Thymus (tissue), 14 donors: ENCODE measurements at places on chromosomes 7 and 10.

DNA sequence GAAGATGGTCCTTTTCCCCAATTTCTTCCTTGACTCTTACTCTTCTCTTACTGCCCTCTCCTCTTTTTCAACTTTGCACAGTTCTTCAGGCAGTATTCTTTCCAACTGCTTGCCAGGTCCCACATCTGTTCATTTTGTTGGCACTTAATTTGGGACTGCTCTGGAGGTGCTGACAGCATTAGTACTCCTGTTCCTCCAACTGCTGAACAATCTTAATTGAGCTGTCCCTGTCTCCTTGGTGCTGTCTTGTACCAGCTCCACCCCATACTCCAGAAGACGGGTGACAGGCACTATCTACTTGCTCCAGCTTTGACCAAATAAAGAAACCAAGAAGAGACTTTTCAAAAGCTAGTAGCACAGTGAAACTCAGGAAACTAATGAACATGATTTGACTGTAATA, 160.0 kb downstream of the PDE1C start:
- no peak for DNase-seq

- DNase-seq, result no peak
Measured at GRCh38 chr10:61642676-61643075, 20.1 kb upstream of the CABCOCO1 start.

DNA sequence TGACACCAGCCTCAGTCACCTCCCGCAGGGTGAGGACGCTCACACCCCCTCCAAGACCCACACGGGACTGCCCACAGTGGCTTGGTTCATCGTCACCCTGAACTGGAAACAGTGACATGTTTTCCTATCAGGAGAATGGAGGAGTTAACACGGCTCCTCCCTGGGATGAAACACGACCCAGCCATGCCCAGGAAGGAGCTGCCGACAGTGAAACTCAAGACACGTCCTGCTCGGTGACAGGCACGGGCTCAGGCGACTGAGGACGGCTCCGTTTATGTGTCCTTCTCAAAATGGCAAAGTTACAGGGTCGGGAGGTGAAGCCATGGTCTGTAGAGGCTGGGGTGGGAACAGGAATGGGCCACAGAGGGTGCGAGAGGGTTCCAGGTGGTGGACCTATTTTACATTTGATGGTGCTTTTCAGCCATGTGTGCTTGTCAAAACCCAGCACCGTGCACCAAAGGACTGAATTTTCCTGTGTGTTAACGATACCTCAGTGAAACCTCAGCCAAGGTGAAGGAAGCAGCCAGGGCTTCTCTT, 272.4 kb downstream of the ADARB2 start:
- no peak for DNase-seq

GRCh38 chr7:139746652-139747051, 31.1 kb downstream of the HIPK2 start:
- DNase-seq, result no peak

GRCh38 chr10:90885176-90885575, 13.4 kb downstream of the RPP30 start:
- no peak for DNase-seq

DNA sequence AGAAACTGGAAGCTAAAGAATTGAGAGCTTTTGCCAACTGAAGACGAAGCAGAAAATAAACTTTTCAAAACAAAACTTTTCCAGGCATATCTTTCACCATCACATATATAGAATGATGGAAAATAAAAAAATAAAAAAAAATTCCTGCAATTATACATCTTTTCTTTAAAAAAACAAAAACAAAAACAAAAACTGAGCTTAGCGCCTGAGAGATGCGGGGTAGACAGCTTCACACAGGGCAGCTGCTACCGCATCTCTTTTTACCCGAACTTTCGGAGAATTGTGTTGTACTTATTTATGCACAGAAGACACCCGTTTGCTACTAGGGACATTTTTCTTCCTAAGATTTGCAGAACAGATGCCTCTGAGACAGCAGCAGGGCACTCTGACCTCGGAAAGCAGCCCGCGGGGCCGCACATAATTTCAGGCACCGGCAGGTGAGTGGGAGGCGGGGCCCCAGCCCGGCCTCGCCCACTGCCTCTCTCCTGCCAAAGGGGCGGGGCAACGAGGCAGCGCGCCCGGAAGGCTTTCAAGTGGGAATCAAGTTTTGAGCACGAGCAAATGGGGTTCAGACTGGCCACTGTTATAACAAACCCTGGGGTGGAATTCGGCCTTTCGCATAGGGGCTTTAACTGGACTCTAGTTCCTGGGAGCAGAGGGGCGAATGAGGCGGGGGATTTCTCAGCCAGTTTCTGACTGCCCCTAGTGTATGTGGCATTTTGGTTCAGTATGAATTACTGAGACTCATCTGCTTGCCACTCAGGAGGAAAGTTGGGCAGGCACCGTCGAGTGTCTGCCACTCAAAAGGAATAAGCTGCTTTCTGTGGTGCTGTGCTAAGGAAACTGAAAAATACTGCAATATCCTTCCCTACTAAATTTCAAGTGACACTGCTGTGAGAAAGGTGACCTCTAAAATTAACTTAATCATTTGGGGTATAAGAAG, 18.5 kb upstream of the FAM133B start:
- DNase-seq, result no peak

DNA sequence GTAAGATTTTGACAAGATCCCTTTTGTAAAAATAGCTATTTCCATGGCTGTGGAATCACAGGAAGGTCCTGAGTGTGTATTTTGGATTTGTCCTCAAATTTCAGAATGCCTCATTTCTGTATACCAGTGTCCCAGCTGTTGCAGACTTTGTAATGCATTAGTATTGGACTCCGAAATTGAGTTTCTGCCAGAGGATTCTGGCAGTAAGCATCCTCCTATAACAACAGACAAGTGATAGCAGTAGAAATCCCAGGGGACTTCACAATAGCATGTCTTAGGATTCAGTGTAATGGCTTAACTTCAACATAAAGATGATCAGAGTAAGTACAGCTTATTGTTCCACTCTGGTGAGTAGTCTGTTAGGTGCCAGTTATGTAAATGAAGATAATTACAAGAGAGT, 104.6 kb downstream of the FOXP2 start:
- no peak for DNase-seq

GRCh38 chr10:76168437-76168836, 737.0 kb downstream of the LRMDA start:
- no peak for DNase-seq

GRCh38 chr7:85000735-85001350, 186.0 kb downstream of the SEMA3D start:
- DNase-seq, result no peak

DNA sequence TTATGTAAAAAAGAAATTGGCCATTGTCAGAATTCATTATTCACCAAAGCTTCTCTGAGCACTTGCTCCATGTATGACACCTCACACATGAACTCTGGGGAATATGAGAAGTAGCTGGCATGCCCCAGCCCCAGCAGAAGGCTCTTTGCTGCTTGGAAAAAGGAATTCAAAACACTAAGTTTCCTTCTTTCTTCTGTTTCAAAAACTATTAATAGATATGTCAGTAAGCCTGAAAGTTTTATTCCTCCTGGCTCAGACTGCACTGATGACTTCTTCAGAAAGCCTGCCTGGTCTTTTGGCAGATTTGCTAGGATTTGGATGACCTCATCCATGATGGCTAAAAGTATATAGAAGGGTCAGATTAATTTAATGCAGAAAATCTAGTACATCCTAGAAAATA, 511.0 kb downstream of the GFRA1 start:
- no peak for DNase-seq

DNA sequence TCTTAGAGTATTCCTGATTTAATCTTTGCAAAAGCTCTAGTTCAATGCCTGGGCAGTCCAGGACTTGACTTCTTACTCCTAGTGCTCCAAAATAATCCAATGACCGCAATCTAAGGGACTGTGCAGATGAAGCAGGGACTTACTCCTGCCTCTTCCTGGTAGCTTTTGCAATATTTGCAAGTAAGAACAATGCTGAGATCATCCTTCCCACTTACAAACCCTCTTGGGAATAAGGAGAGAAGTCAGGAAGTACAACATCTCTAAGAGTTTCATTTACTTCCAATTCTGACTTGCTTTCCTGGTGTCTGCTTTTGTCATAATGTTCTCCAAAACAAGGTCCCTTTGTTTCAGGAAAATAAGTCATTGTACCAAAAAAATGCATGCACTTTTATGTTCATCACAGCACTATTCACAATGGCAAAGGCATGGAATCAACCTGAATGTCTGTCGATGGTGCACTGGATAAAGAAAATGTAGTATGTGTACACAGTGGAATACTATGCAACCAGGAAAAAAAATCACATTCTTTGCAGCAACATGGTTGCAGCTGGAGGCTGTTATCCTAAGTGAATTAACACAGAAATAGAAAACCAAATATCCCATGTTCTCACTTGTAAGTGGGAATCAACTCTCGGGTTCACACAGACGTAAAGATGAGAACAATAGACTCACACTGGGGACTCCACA, 7.1 kb upstream of the KCNMA1 start:
- DNase-seq, result no peak

DNA sequence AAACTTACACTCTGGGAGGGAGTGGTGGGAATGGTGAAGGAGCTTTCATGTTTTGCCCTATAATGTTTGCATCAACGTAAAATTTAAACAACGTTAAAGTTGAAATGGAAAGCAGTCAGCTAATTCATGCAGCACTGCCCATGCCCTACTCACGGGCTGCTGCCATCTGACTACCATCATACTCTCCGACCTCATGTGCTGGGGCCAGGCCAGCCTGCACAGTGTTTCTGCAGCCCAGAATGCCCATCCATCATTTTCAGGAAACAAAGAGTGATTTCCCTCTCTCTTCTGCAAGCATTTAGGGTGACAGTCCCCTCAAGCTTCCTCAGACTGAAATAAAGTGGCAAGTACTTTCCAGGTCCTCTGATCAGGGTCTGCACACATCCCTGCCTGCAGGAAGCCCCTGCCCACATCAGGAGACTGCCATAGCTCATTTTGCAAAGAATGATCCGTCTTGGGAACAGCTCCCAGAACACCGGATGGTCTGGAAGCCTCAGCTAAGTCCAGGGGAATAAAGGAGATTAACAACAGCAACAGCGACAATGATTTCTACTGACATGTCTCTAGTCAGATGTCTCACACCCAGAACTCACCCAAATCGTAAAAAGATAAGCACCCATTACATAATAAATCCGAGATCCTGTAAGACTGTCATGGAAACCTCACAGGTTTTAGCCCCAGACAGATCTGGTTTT, 40.3 kb downstream of the ARHGAP22 start:
- DNase-seq, result no peak

DNA sequence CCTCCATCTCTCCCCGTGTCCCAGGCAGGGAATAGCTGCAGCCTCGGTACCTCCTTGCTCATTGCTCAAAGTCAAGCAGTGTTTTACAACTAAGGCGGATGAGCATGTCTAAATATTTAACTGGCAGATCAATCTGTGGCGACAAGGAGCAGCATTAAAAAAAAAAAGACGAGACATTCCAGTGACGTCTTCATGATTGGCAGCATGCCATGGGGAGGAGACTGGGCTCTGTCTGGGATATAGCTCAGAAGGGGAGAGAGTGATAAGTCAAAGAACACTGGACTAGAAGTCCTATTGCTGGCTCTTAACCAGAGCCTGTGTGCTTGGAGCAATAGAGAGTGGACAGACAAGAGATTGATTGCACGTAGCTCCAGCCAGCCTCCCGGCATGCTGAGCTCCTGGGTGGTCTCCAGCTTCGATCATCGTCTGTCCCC, 287.5 kb upstream of the PODXL start:
- no peak for DNase-seq

DNA sequence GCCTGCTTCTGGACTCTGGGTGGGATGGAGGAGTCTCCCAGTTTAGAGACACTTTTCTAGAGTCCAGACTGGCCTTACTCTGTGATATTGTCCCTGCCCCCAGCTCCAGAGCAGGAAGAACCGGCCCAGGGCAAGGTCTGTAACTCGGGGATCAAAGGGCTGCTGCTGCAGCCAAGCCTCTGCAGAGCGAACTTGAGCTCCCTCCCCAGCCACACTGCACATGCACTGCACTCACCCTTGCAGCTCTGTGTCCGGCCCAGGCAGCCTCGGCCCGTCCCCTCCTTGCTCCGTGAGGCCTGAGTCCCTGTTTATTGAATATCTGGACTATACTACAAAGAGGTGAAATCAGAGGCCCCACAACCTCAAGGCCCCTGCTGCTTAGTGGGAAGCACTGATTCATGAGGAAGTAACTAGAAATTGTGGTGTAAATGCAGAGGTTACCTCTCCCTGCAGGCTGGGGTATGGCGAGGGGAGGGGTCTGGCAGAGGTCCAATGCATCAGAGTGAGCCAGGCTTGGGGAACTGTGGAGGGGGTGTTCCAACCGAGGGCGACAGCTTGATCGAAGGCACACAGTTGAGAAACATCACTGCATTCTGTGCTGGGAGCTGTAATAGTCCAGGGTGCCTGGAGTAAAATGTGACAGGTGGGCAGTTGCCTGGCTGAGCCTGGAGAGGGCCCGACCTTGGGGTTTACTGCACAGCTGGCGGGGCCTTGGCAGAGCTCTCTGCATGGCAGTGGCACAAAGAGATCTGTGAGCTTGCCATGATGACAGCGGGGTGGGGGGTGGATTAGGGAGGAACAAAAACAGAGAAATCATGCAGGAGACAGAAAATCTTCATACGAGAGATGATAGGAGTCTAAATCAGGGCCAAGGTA, 49.1 kb downstream of the AOC1 start:
- no peak for DNase-seq

- no peak for DNase-seq
Measured at GRCh38 chr7:88268051-88268450, 38.6 kb downstream of the STEAP4 start.

DNA sequence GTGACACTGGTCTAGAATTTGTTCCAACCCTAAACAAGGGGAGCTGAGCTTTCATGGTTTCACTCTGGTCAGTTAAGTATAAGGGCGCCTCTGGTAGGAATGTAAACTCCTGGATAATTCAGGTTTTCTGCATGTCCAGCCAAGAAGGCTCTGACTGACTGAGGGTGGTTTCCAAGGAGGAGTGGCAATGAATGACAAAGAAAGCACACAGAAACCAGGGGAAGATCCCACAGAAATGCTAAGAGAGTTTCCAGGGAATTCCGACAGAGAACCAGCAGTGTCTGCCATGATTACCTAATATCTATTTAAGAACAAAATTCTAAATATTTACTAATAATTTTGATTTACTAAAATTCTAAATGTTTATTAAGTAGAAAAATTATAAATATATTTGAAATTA, 27.3 kb upstream of the NRG3 start:
- peak; percentile 8 for DNase-seq

GRCh38 chr7:133117452-133117851, 35.6 kb upstream of the CHCHD3 start:
- no peak for DNase-seq

- DNase-seq, result peak; percentile 77
Measured at GRCh38 chr7:8131694-8132605, 130.0 kb downstream of the ICA1 start.

GRCh38 chr10:18260310-18260922, 120.2 kb downstream of the CACNB2 start:
- no peak for DNase-seq

DNA sequence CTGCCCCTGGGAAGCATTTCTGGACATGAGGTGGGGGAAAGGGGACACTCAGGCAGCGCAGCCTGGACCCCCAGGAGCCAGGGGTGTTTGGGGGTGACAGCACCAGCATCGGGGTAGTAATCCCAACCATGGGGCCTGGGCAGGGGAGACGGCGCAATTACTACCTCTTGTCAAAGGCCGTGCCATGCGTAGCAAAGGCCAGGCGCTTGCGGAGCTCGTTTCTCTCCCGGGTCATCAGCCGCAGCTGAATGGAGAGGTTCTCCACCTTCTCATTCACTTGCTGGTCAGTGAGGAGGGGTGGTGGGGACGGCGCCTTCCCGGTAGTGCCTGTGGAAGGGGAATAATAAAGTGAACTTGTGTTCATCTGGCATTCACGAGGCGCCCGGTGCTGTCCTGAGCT, 70.0 kb downstream of the DLG5 start:
- no peak for DNase-seq
